WTC11 (cell line): ENCODE measurements at places on chromosomes 12 and 14.

DNA sequence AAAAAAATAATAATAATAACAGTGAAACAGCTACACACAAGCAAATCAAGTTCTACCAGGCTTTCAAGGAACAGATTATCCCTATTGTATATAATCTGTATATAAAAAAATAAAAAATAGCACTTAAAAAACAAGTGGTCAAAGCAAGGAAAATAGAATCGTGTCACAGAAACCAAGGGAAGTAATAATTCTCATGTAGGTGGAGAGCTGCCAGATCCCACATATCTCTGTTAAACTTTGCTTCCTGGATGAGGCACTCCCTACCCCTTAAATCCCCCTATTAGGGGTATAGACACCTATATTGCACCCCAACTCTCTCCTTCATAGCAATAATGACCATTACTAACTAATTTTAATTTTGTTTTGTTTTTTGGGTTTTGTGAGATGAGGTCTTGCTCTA lies 4.4 kb upstream of the CD27 start:
- H3K36me3 ChIP-seq = no peaks in the 10 kb centered on the region
- no peak overlapping the region for H3K4me3 ChIP-seq
- H3K27me3 ChIP-seq = no peaks in the 10 kb centered on the region
- peaks cover 11% of the 10 kb centered on the region for H3K4me1 ChIP-seq
- no peak overlapping the region for H3K27ac ChIP-seq

GRCh38 chr12:49582850-49583249 lies 14.9 kb upstream of the MCRS1 start:
- H3K27ac ChIP-seq = no peak overlapping the region
- H3K4me3 ChIP-seq = no peak overlapping the region
- H3K4me1 ChIP-seq = peaks cover 8% of the 10 kb centered on the region
- H3K36me3 ChIP-seq = no peaks in the 10 kb centered on the region; the same call in 1 of the 2 replicates
- no peak for DNase-seq

- peaks cover 75% of the 10 kb centered on the region for H3K4me1 ChIP-seq
- H3K36me3 ChIP-seq = peaks cover 16% of the 10 kb centered on the region
- DNase-seq = peak; percentile 65
Measured at GRCh38 chr12:45235087-45236025, 19.5 kb downstream of the ANO6 start.

- DNase-seq = no peak
- peaks cover 10% of the 10 kb centered on the region for H3K36me3 ChIP-seq
- H3K4me1 ChIP-seq = peaks cover 60% of the 10 kb centered on the region
- no peaks in the 10 kb centered on the region for H3K27me3 ChIP-seq
Measured at GRCh38 chr12:84685379-84685778, 227.2 kb downstream of the SLC6A15 start.

GRCh38 chr14:85358136-85358785 lies 171.7 kb upstream of the FLRT2 start:
- no peaks in the 10 kb centered on the region for H3K4me1 ChIP-seq
- DNase-seq = no peak
- peaks cover 11% of the 10 kb centered on the region for H3K36me3 ChIP-seq

- no peak overlapping the region for H3K27ac ChIP-seq
- no peaks in the 10 kb centered on the region for H3K27me3 ChIP-seq
- peaks cover 24% of the 10 kb centered on the region for H3K4me1 ChIP-seq
- no peak for DNase-seq
Measured at GRCh38 chr12:93707836-93708235, 30.7 kb downstream of the CRADD start.

DNA sequence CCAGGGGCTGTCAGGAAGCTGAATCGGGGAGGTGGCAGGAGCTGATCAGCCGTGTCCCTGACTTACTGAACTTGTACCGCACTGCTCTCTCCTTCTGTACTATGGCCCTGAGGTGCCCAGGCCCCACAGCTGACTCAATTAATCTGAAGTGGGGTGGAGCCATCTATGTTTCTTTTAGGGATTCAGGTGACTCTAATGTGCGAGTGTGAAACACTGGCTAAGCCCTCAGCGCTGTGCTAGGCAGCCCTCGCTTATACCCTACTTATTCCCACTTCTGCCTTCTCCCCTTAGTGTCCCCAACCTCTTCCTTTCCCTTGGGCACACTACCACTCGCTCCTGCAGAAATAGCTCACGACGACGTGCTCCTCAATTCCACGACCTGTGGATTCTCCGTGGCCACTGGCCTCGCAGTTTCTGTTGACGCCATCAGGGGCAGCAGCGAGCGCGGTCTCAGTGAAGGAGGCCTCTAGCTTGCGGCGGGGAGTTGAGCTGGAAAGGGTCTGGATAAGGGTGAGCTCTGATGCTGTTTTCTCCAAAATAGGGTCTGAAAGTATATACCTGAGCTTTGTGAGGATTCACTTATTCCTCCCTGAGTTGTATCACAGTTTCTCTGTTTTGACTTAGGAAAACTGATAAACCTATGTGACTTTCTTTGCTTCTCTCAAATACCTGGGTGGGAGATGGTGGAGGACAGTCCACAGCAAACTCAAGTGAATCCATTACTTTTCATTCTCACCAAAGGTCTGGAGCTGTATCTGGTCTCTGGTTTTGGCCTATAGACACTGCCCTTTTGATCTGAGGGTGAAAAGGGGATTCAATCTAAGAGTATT lies 167.6 kb downstream of the SLC41A2 start:
- H3K27me3 ChIP-seq = peaks cover 7% of the 10 kb centered on the region
- peaks cover 28% of the 10 kb centered on the region for H3K4me1 ChIP-seq
- H3K36me3 ChIP-seq = no peaks in the 10 kb centered on the region
- peak; percentile 79 for DNase-seq
- peak overlapping the region; percentile 48; the same call in 1 of the 2 replicates for H3K27ac ChIP-seq

GRCh38 chr12:110149086-110149660 lies 25.0 kb downstream of the IFT81 start:
- H3K27ac ChIP-seq = peak overlapping the region; percentile 1; the same call in 1 of the 2 replicates
- no peaks in the 10 kb centered on the region for H3K27me3 ChIP-seq
- peaks cover 16% of the 10 kb centered on the region for H3K36me3 ChIP-seq
- H3K4me1 ChIP-seq = no peaks in the 10 kb centered on the region
- H3K4me3 ChIP-seq = no peak overlapping the region

- no peak overlapping the region for H3K4me3 ChIP-seq
- no peak overlapping the region for H3K27ac ChIP-seq
- no peaks in the 10 kb centered on the region for H3K4me1 ChIP-seq
- DNase-seq = no peak
- H3K27me3 ChIP-seq = peaks cover 18% of the 10 kb centered on the region
Measured at GRCh38 chr12:106566771-106567170, 16.0 kb upstream of the RFX4 start.

GRCh38 chr12:122399592-122400373 lies 22.7 kb downstream of the CLIP1 start:
- H3K4me1 ChIP-seq = peaks cover 17% of the 10 kb centered on the region
- H3K27me3 ChIP-seq = no peaks in the 10 kb centered on the region
- H3K36me3 ChIP-seq = no peaks in the 10 kb centered on the region
- H3K27ac ChIP-seq = peak overlapping the region; percentile 91
- DNase-seq = peak; percentile 56
- H3K4me3 ChIP-seq = peak overlapping the region; percentile 68

- H3K4me3 ChIP-seq = no peak overlapping the region
- no peaks in the 10 kb centered on the region for H3K27me3 ChIP-seq
- DNase-seq = no peak
- no peaks in the 10 kb centered on the region for H3K4me1 ChIP-seq
- no peak overlapping the region for H3K27ac ChIP-seq
Measured at GRCh38 chr12:85390266-85390665, 110.2 kb downstream of the ALX1 start.

GRCh38 chr14:22282417-22282816 lies 306.6 kb downstream of the DAD1 start:
- H3K4me3 ChIP-seq = no peak overlapping the region
- H3K27ac ChIP-seq = no peak overlapping the region
- DNase-seq = no peak
- H3K4me1 ChIP-seq = peaks cover 17% of the 10 kb centered on the region
- H3K27me3 ChIP-seq = no peaks in the 10 kb centered on the region

DNA sequence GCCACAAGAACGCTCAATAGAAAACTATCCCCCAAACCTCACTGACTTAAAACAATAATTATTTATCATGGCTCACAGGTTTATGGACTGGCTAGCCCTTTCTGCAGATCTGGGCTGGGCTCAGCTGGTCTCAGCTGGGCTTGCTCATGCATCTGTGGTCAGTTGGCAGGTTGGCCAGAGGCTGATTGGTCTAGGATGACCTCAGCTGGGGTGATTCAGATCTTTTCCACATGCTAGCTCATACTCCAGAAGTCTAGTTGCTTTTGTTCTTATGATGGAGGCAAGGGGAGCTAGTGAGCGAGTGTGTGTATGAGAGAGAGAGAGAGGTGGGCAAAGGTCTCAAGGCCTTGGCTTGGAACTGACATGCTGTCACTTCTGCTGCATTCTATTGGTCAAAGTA lies 181.2 kb upstream of the NRXN3 start:
- no peaks in the 10 kb centered on the region for H3K36me3 ChIP-seq
- no peak overlapping the region for H3K4me3 ChIP-seq
- no peak for DNase-seq
- H3K27me3 ChIP-seq = no peaks in the 10 kb centered on the region
- H3K4me1 ChIP-seq = 0 out of 2 replicates have a peak, but pooled peaks cover 4% of the 10 kb centered on the region
- H3K27ac ChIP-seq = no peak overlapping the region

GRCh38 chr12:84632556-84632955 lies 280.0 kb downstream of the SLC6A15 start:
- no peak for DNase-seq
- no peaks in the 10 kb centered on the region for H3K27me3 ChIP-seq
- no peaks in the 10 kb centered on the region for H3K36me3 ChIP-seq
- no peak overlapping the region for H3K27ac ChIP-seq
- peaks cover 6% of the 10 kb centered on the region for H3K4me1 ChIP-seq

GRCh38 chr12:68608191-68608590 lies 2.5 kb upstream of the RAP1B start:
- H3K27me3 ChIP-seq = no peaks in the 10 kb centered on the region; the same call in 1 of the 2 replicates
- no peak for DNase-seq
- H3K4me1 ChIP-seq = peaks cover 28% of the 10 kb centered on the region
- H3K36me3 ChIP-seq = no peaks in the 10 kb centered on the region
- no peak overlapping the region for H3K4me3 ChIP-seq
- peak overlapping the region; percentile 20 for H3K27ac ChIP-seq

DNA sequence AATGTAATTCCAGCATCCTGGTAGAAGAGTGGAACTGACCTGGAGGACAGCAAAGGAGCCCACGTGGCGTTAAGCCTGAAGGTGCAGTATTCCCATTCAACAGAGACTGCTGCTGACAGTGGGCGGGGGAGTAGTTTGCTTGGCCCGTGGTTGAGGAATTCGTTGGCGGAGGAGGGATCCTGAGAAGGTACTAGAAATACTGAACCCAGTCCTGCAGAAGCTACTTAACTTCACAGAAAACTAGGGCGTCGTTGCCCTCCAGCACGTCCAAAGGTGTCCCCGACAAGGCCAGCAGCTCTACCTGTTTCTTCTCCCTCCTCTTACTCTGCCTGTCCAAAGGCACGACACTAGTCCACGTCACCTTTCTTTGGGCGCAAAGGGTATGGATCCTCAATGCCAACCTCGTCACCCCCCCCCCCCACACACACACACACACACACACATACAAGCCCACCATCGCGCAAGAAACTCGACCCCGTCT lies 303 bp downstream of the PUS7L start:
- H3K27ac ChIP-seq = 0 out of 2 replicates have a peak overlapping the region, but pooled peaks have one; percentile 6
- DNase-seq = peak; percentile 16
- H3K27me3 ChIP-seq = no peaks in the 10 kb centered on the region
- peak overlapping the region; percentile 87 for H3K4me3 ChIP-seq
- peaks cover 37% of the 10 kb centered on the region for H3K4me1 ChIP-seq

DNA sequence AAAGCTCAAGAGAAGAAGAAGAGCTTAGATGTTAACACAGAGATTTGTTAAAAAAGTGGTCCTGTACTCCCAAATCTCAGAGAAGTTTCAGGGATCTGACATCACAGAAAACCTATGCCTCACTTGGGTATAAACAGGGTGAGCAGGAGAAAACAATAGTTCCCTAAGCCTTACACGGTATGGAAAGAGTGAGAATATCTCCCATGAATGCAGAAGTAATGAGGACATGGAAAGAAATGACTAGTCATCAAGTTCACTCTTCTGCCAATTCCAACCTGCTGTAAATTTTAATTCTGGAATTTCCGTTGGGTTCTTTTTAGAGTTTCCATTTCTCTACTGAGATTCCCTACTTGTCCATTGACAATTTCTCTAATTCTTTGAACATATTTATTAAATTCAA lies 6.2 kb upstream of the PTGER2 start:
- H3K36me3 ChIP-seq = no peaks in the 10 kb centered on the region
- H3K27ac ChIP-seq = no peak overlapping the region
- H3K4me1 ChIP-seq = peaks cover 17% of the 10 kb centered on the region
- DNase-seq = no peak

GRCh38 chr12:46263140-46264016 lies 5.5 kb downstream of the SLC38A1 start:
- peak overlapping the region; percentile 94 for H3K27ac ChIP-seq
- DNase-seq = no peak
- H3K4me1 ChIP-seq = peaks cover 19% of the 10 kb centered on the region
- H3K4me3 ChIP-seq = peak overlapping the region; percentile 41

- H3K36me3 ChIP-seq = peaks cover 17% of the 10 kb centered on the region
- H3K27me3 ChIP-seq = peaks cover 6% of the 10 kb centered on the region
- DNase-seq = no peak
- H3K27ac ChIP-seq = no peak overlapping the region
Measured at GRCh38 chr14:54867011-54867410, 35.6 kb downstream of the GCH1 start.

GRCh38 chr12:49251357-49251756 lies 13.5 kb upstream of the TUBA1C start:
- H3K27me3 ChIP-seq = no peaks in the 10 kb centered on the region
- H3K36me3 ChIP-seq = no peaks in the 10 kb centered on the region
- DNase-seq = no peak
- H3K4me3 ChIP-seq = no peak overlapping the region

- H3K36me3 ChIP-seq = no peaks in the 10 kb centered on the region
- no peak overlapping the region for H3K27ac ChIP-seq
- peaks cover 4% of the 10 kb centered on the region; the same call in 1 of the 2 replicates for H3K4me1 ChIP-seq
- H3K27me3 ChIP-seq = no peaks in the 10 kb centered on the region; the same call in 1 of the 2 replicates
Measured at GRCh38 chr12:110750784-110751461, 8.2 kb upstream of the PPP1CC start.

GRCh38 chr12:50195832-50196231 lies 28.7 kb upstream of the CERS5 start:
- peaks cover 35% of the 10 kb centered on the region for H3K36me3 ChIP-seq
- H3K4me1 ChIP-seq = no peaks in the 10 kb centered on the region
- no peaks in the 10 kb centered on the region for H3K27me3 ChIP-seq
- no peak for DNase-seq
- H3K27ac ChIP-seq = no peak overlapping the region

- no peaks in the 10 kb centered on the region for H3K27me3 ChIP-seq
- no peaks in the 10 kb centered on the region for H3K36me3 ChIP-seq
- H3K4me3 ChIP-seq = no peak overlapping the region
- DNase-seq = no peak
- peaks cover 5% of the 10 kb centered on the region; the same call in 1 of the 2 replicates for H3K4me1 ChIP-seq
Measured at GRCh38 chr12:80867941-80868340, 69.8 kb downstream of the LIN7A start.

- H3K4me1 ChIP-seq = peaks cover 43% of the 10 kb centered on the region
- peaks cover 2% of the 10 kb centered on the region; the same call in 1 of the 2 replicates for H3K36me3 ChIP-seq
- H3K27ac ChIP-seq = no peak overlapping the region
- H3K4me3 ChIP-seq = no peak overlapping the region; the same call in 1 of the 2 replicates
- peaks cover 80% of the 10 kb centered on the region for H3K27me3 ChIP-seq
- no peak for DNase-seq
Measured at GRCh38 chr14:73784181-73784987, 67.2 kb upstream of the PTGR2 start.

GRCh38 chr12:54299515-54300224 lies 1.1 kb downstream of the NFE2 start:
- no peak overlapping the region for H3K27ac ChIP-seq
- peaks cover 15% of the 10 kb centered on the region for H3K27me3 ChIP-seq
- no peak for DNase-seq
- peaks cover 52% of the 10 kb centered on the region for H3K4me1 ChIP-seq
